ENCODE measurements at places on chromosomes 1 and 21.

GRCh38 chr1:59043796-59044195, 253.1 kb upstream of the FGGY start:
- DNase-seq, result no peak

GRCh38 chr1:5613900-5614299, 378.3 kb downstream of the NPHP4 start:
- DNase-seq, result no peak

GRCh38 chr1:187114792-187115191, 286.0 kb downstream of the PLA2G4A start:
- DNase-seq, result no peak

DNA sequence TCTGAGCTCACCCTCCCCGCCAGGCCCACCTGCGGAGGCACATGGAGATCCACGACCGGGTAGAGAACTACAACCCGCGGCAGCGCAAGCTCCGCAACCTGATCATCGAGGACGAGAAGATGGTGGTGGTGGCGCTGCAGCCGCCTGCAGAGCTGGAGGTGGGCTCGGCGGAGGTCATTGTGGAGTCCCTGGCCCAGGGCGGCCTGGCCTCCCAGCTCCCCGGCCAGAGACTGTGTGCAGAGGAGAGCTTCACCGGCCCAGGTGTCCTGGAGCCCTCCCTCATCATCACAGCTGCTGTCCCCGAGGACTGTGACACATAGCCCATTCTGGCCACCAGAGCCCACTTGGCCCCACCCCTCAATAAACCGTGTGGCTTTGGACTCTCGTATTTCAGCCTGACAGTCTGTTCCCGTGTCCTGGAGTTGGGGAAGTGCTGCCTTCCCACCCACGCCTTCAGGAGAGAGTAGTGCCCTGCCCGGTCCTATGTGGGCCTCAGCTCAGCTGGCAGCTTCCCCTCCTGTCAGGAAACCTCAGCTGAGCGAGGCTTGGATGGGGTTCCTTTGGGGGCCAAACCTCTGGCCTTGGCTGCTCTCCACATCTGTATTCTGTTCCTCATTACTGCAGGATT, 9.2 kb downstream of the ZBTB48 start:
- DNase-seq, result no peak

DNA sequence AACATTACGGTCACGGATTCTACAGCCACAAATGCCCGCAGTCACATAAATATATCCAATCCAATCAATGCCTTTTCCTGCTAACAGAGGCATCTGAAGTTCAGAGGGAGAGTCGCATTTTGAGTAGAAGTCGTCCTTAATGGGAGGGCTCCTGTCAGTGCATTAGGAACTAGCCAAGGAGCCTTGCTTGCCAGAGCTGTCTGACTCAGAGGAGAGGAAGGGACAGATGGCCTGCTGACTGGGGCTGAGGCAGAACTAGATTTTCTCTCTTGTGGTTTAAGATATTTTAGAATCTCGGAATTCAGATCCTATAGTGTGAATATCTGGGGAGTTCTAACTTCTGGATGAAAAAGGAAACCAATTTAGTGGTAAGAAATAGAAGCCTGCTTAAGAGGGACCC, 10.6 kb downstream of the XKR8 start:
- no peak for DNase-seq

- DNase-seq, result no peak
Observed at GRCh38 chr1:29213055-29213454, 17.7 kb downstream of the MECR start.

DNA sequence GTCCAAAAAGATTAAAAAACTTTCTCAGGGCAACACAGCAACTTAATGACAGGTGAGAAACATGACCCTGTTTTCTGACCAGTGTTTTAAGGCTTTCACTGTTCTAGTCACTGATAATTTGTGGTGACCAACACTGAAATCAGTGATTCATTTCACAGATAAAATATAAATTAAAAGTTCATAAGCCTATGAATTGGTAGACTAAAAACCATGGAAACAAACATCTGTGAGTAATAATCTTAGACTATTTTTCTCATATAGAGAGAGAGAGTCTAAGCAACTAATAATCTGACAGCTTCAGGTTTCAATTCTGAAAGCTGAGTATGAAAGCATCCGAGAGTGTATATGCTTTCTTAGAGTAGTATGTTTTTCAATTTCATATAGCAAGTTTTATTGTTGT, 536.9 kb downstream of the ADGRL2 start:
- no peak for DNase-seq

GRCh38 chr1:201074018-201074417, 38.2 kb downstream of the CACNA1S start:
- no peak for DNase-seq

DNA sequence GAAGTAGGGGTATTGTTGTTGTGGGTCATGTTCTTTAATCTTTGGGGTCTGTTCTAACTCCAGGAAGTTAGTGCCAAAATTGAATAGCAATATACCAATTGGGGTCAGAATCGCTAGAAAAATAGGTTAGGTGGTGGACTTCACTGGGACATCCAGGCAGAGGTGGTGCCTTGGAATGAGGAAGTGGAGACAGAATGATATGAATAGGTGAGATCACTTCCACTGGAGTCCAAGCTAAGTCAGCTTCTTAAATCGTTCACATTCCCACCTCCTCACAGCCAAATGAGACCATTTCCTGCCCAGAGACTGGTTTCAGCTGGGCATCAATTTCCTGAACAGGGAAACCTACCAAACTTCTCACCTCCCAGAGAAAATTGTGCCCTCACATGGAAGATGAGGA, 137.8 kb upstream of the RAB4A start:
- no peak for DNase-seq

GRCh38 chr1:211352985-211353515, 26.4 kb downstream of the TRAF5 start:
- peak; percentile 33 for DNase-seq

- no peak for DNase-seq
Observed at GRCh38 chr1:64263335-64263734, 59.9 kb downstream of the UBE2U start.

DNA sequence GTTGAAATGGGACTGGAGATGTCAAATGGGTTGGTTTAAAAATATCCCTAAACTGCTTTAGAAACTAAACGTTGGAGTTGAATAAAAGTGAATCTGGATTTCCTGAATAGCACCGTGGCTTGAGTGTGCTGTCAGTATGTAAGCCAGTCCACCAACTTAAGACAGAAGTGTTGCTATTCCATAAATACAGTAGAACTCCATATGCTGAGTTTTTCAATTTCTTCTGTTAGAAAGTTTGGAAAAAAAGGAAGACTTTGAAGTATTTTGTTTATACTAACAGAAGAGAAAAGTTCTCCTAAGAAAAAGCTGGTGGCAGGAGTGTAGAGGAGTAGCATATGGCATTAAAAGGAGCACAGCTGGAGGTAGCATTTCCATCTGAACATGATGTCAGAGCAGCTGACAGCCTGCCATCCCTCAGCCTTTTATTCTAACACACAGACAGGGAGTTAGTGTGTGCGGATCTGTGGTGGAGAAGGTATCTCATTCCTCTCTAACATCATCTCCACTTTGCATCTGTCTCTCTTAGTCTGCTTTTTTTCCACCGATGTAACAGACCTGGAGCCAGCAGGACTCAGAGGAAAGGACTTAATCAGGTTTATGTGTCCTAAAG, at the start of gene ZBTB18:
ZBTB18 (plus strand) TSS at position 449 of the 610 bp plus-strand sequence; CDS start at position 598, 149 bp downstream.
- no peak for DNase-seq

- DNase-seq, result no peak
Observed at GRCh38 chr21:27424601-27425000, 457.7 kb upstream of the ADAMTS5 start.

DNA sequence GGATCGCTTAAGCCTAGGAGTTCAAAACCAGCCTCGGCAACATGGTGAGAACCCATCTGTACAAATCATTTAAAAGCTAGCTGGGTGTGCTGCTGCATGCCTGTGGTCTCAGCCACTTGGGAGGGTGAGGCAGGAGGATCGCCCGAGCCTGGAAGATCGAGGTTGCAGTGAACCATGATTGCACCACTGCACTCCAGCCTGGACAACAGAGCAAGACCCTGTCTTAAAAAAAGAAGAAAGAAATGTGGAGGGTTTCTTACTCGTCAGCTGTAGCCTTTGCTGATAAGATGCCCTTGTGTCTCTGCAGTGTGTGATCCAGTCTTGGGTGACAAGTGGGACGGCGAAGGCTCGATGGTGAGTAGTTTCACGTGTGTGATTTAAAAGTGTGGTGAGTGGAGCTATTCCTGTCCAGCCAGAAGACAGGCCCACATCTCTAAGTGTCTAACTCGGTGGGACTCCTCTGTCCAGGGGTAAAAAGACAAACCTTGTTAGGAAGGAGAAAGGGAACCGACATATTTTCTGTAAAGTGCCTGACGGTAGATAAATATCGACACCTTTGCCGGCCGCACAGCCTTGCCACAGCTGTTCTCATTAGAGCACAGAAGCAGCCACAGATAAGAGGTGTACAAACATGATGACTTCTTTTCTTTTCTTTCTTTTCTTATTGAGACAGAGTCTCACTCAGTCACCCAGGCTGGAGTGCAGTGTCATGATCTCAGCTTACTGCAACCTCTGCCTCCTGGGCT, 27.0 kb downstream of the PDXK start:
- no peak for DNase-seq

DNA sequence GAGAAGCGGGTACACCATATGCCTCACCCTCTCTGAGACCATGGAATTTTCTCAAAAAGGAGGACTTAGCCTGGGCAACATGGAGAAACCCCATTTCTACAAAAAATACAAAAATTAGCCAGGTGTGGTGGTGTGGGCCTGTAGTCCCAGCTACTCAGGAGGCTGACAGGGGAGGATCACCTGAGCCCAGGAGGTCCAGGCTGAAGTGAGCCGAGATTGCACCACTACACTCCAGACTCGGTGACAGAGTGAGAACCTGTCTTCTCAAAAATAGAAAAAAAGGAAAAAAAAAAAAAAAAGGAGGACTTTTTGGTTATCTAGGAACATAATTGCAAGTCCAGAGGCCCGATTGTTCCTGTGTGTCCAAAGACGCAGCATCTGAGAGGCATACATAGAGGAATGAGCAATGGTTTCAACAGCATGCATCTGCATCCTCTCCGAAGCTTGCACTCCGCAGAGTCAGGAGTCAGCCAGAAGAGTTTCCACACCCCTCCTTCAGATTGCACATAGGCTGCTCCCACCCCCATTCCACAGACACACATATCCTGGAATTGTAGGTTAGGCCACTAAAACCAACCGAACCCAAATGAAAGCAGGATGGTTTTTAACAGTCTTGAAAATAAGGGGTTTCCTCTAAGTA, 2.5 kb upstream of the TBX15 start:
- no peak for DNase-seq

GRCh38 chr1:69888657-69889056, 316.7 kb downstream of the LRRC40 start:
- no peak for DNase-seq

- no peak for DNase-seq
Observed at GRCh38 chr1:180627411-180627810, 4.4 kb upstream of the XPR1 start.

- no peak for DNase-seq
Observed at GRCh38 chr1:107964336-107965109, 457 bp downstream of the VAV3 start.

DNA sequence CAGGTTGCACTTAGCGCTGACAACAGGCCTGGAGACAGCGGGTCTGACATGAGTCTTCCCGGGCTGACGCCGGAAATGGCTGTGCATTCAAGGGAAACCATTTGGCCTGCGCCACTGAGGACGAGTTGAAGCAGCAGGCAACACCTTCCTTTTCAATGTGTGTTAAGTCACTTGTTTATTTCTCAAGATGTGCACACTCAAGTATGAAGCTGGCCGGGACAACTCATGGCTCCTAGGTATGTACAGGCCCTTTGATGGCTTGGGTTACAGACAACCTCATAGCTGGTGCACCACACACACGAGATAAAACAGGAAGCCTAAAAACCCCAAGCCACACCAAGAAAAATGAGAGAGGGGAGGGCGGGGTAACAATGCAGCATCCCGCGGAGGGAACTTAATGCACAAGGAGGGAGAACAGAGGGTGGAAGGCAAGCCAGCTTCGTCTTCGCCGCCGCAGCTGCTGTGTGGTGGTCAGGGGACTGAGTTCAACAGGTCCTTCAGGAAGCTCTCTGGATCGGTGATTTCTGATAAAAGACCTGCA, 118.0 kb upstream of the IFFO2 start:
- no peak for DNase-seq

- DNase-seq, result no peak
Observed at GRCh38 chr21:27301220-27301619, 334.3 kb upstream of the ADAMTS5 start.

GRCh38 chr1:164660412-164660772, 101.4 kb downstream of the PBX1 start:
- DNase-seq, result no peak

DNA sequence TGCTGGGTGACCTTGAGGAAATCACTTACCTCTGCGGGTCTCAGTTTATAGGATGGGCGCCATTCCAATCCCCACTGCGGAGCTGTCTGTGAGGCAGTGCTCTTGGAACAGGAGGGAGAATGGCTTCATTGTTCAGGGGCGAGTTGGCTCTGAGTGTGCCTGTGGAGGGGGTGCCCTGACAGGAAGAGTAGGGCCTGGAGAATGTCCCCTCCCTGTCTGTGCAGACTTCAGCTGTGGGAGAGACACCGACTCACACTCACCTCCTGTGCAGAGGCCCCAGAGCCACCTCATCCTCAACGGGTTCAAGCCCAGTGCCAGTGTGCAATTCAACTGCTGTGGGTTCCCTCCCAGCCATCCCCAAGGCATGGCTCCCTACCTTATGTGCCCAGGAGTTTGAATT, 17.1 kb downstream of the ADORA1 start:
- no peak for DNase-seq

Data from stimulated activated CD8-positive, alpha-beta memory T cell treated with anti-CD3 and anti-CD28 coated beads, Interleukin-15, amount 100 ng/mL, for 48 hours (primary cell).